ENCODE measurements at places on chromosomes 7 and 10.

- DNase-seq, result no peak
Observed at GRCh38 chr10:7786430-7786829, 1.4 kb downstream of the KIN start.

DNA sequence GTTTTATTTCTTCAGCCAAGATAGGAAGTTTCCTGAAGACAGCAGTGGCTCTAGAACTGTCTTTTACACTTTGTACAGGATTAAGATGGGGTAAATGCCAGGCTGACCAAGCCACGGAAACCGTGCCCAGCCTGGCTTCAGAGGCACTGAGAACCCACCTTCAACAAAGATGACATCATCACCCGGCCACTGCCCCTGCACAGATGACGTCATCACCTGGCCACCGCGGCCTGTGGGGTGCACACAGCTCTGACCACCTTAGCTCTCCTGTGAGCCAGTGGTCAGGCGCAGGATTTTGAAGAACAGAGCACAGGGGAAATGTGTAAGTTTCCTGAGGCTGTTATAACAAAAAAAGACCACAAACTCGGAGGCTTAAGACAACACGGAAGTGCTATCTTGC lies 486.4 kb upstream of the MKI67 start:
- no peak for DNase-seq

GRCh38 chr7:32518534-32519140 lies 23.3 kb downstream of the AVL9 start:
- no peak for DNase-seq

- DNase-seq, result no peak
Observed at GRCh38 chr7:157347217-157347904, 10.6 kb downstream of the DNAJB6 start.

DNA sequence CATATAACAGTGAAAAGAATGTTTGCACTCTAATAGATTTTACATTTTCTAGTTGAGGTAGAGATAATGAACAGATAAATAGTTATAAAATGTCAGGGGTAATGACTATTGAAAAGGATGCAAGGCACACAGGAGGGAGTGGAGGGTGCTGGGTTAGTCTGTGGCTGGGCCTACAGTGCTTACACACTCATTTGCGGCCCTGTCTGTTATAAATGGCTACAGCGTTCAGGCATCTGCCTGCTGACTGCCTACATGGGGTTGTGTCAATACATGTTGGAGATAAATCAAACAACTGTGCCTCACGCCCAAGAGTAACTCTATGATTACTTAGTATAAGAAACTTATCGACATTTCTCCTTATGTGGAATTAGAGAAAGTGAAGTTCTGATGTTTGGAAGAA lies 313.3 kb downstream of the ACTR3B start:
- no peak for DNase-seq

GRCh38 chr7:32587411-32587948 lies 92.2 kb downstream of the AVL9 start:
- DNase-seq, result no peak

Data from activated T-helper 9 cell treated with anti-CD3 and anti-CD28 coated beads, Interleukin-2, amount 50 U/mL, for 16 hours (primary cell).